ENCODE measurements at places on chromosomes 12 and 14. TPM values are rescaled to one million over a fixed set of nuclear protein-coding genes. Genes with fewer than 3 reads are reported as not detected.

- H3K27ac ChIP-seq = no peak overlapping the region
- DNase-seq = no peak
- H3K4me1 ChIP-seq = peaks cover 19% of the 10 kb centered on the region
- no peaks in the 10 kb centered on the region for H3K27me3 ChIP-seq
These were observed 3.2 kb upstream of the SPTSSA start for GRCh38 chr14:34465069-34465859.

GRCh38 chr12:72442217-72442616, 170.0 kb downstream of the TRHDE start:
- no peak overlapping the region for H3K4me3 ChIP-seq
- DNase-seq = no peak
- no peaks in the 10 kb centered on the region for H3K36me3 ChIP-seq
- no peaks in the 10 kb centered on the region for H3K27me3 ChIP-seq
- no peaks in the 10 kb centered on the region for H3K4me1 ChIP-seq

DNA sequence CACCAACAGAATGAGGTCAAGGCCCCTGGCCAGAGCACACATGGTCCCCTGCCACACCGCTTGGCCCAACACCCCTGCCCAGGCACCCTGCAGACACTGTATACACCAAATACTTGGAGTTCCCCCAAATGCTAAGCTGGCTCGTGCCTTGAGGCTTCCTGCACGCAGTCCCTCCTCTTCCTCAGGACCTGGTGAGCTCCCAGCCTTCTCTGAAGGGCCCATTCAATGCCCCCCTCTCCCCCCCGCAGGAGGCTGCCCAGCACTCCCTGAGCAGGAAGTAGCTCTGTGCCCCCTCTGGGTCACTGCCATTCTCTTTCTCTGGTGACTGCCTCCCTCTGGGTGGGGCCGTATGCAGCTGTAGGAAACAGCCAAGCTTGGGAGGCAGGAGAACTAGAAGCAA, 75.3 kb downstream of the ITPK1 start:
- DNase-seq = no peak
- no peaks in the 10 kb centered on the region for H3K27me3 ChIP-seq
- no peaks in the 10 kb centered on the region for H3K36me3 ChIP-seq
- H3K4me1 ChIP-seq = peaks cover 96% of the 10 kb centered on the region

GRCh38 chr14:81023095-81023710, 67.8 kb downstream of the TSHR start:
- H3K27me3 ChIP-seq = no peaks in the 10 kb centered on the region
- H3K4me1 ChIP-seq = no peaks in the 10 kb centered on the region
- no peak overlapping the region for H3K27ac ChIP-seq

Gene LRRC10
- total RNA-seq = not detected

- H3K4me3 ChIP-seq = no peak overlapping the region
- H3K36me3 ChIP-seq = no peaks in the 10 kb centered on the region
- no peak overlapping the region for H3K27ac ChIP-seq
- H3K4me1 ChIP-seq = no peaks in the 10 kb centered on the region
- DNase-seq = no peak
These were observed 151.3 kb downstream of the DICER1 start for GRCh38 chr14:95006051-95006450.

GRCh38 chr12:111748867-111749266, 17.9 kb upstream of the ALDH2 start:
- no peak overlapping the region for H3K4me3 ChIP-seq
- peaks cover 8% of the 10 kb centered on the region for H3K36me3 ChIP-seq
- H3K27me3 ChIP-seq = no peaks in the 10 kb centered on the region
- DNase-seq = no peak

GRCh38 chr12:91177381-91177780, 5.2 kb downstream of the DCN start:
- H3K27me3 ChIP-seq = no peaks in the 10 kb centered on the region
- H3K4me1 ChIP-seq = no peaks in the 10 kb centered on the region
- H3K27ac ChIP-seq = peak overlapping the region; percentile 13
- no peak overlapping the region for H3K4me3 ChIP-seq

Gene MDGA2
- not detected for total RNA-seq

Gene BDKRB1
- total RNA-seq = not detected

GRCh38 chr14:80946797-80947196, 5.3 kb upstream of the CEP128 start:
- H3K27me3 ChIP-seq = no peaks in the 10 kb centered on the region
- H3K27ac ChIP-seq = no peak overlapping the region
- DNase-seq = no peak
- H3K4me1 ChIP-seq = peaks cover 7% of the 10 kb centered on the region

Gene CARMIL3
- total RNA-seq = 0.77 TPM

DNA sequence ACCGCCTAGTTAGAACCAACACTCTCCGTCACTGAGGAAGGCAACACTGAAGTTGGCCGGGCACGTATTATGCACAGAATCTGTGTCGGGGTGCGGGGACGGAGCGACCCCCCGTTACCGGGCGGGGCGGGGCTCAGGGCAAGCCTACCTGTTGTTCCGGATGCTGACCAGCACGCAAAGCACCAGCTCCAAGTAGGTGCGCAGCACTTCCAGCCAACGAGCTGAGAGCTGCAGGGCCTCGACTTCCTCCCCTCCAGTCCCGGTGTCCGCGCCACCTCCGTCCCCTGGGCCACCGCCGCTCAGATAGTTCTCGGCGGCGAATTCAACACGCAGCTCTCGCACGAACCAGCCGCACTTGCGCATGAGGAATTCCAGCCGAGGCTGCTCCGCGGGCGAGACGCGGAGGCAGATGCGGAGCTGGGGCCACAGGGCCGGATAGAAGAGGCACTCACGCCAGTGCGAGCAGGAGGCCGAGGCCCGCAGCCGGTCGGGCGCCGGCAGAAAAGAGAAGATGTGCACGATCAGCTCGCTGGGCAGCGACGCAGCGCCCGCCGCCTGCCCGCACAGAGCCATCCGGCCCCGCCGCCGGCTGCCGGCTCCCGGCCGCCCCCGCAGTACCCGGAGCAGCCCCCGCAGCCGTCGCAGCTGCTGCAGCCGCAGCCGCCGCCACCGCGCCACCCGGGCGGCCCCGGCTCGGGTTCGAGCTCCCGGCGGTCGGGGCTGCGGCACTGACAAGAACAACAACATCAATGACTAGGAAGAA, 636 bp downstream of the FBXO33 start:
- no peaks in the 10 kb centered on the region for H3K36me3 ChIP-seq
- no peaks in the 10 kb centered on the region for H3K27me3 ChIP-seq
- peak overlapping the region; percentile 99 for H3K27ac ChIP-seq
- peak overlapping the region; percentile 92 for H3K4me3 ChIP-seq

- DNase-seq = no peak
- no peak overlapping the region for H3K4me3 ChIP-seq
- H3K4me1 ChIP-seq = no peaks in the 10 kb centered on the region
- no peaks in the 10 kb centered on the region for H3K36me3 ChIP-seq
- no peak overlapping the region for H3K27ac ChIP-seq
These were observed 142.3 kb upstream of the TMPO start for GRCh38 chr12:98373025-98373554.

GRCh38 chr14:85675957-85676356, 146.0 kb downstream of the FLRT2 start:
- no peaks in the 10 kb centered on the region for H3K36me3 ChIP-seq
- no peaks in the 10 kb centered on the region for H3K4me1 ChIP-seq
- no peak for DNase-seq
- H3K4me3 ChIP-seq = no peak overlapping the region
- H3K27ac ChIP-seq = no peak overlapping the region

- peak overlapping the region; percentile 86 for H3K27ac ChIP-seq
- H3K4me3 ChIP-seq = no peak overlapping the region
- no peak for DNase-seq
- peaks cover 30% of the 10 kb centered on the region for H3K4me1 ChIP-seq
- no peaks in the 10 kb centered on the region for H3K27me3 ChIP-seq
These were observed 41.6 kb downstream of the ITPK1 start for GRCh38 chr14:93073910-93074769.

Gene LMO3
- 162 TPM for total RNA-seq

- no peak for DNase-seq
- no peak overlapping the region for H3K4me3 ChIP-seq
- peaks cover 5% of the 10 kb centered on the region for H3K4me1 ChIP-seq
- H3K36me3 ChIP-seq = no peaks in the 10 kb centered on the region
- no peaks in the 10 kb centered on the region for H3K27me3 ChIP-seq
- no peak overlapping the region for H3K27ac ChIP-seq
These were observed 275.9 kb downstream of the CACNA1C start for GRCh38 chr12:2328661-2329060.

DNA sequence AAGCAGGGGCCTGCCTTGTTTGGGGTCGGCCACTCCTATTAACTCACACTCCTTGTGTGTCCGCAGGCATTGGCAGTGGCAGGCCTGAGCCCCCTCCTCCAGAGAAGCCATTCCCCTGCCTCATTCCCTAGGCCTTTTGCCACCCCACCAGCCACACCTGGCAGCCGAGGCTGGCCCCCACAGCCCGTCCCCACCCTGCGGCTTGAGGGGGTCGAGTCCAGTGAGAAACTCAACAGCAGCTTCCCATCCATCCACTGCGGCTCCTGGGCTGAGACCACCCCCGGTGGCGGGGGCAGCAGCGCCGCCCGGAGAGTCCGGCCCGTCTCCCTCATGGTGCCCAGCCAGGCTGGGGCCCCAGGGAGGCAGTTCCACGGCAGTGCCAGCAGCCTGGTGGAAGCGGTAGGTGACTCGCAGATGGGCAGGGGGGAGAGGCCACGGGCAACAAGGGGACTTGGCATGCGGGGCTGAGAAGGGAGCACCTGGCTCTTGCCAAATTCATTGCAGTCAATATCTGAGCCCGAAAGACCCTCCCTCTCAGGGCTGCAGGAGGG, 106.3 kb upstream of the FKBP4 start:
- peaks cover 12% of the 10 kb centered on the region for H3K4me1 ChIP-seq
- H3K36me3 ChIP-seq = no peaks in the 10 kb centered on the region

GRCh38 chr14:75010472-75011093, 7.9 kb downstream of the EIF2B2 start:
- H3K4me3 ChIP-seq = no peak overlapping the region
- no peak for DNase-seq
- H3K4me1 ChIP-seq = no peaks in the 10 kb centered on the region
- no peak overlapping the region for H3K27ac ChIP-seq

Gene CCER1
- total RNA-seq = not detected

Gene ERP29
- total RNA-seq = 32.5 TPM

Gene TAS2R10
- 0.29 TPM for total RNA-seq

DNA sequence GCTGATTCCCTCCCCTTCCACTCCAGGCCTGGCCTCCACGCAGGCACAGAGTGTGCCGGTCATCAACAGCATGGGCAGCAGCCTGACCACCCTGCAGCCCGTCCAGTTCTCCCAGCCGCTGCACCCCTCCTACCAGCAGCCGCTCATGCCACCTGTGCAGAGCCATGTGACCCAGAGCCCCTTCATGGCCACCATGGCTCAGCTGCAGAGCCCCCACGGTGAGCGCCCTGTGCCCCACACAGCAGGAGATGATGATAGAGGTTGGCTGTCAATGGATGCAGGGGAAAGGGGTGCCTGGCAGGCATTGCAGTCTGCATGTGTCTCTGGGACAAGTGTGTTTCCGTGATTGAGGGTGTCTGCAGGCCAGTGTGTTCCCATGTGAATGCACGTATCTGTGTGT, 18.8 kb downstream of the C12orf43 start:
- DNase-seq = no peak
- peaks cover 15% of the 10 kb centered on the region for H3K36me3 ChIP-seq
- no peak overlapping the region for H3K27ac ChIP-seq
- no peaks in the 10 kb centered on the region for H3K27me3 ChIP-seq
- H3K4me3 ChIP-seq = no peak overlapping the region
- H3K4me1 ChIP-seq = no peaks in the 10 kb centered on the region

Gene PCED1B
- 14.5 TPM for total RNA-seq

Measured in upper lobe of left lung (tissue), 6 donors.